ENCODE measurements at places on chromosomes 1 and 21.

DNA sequence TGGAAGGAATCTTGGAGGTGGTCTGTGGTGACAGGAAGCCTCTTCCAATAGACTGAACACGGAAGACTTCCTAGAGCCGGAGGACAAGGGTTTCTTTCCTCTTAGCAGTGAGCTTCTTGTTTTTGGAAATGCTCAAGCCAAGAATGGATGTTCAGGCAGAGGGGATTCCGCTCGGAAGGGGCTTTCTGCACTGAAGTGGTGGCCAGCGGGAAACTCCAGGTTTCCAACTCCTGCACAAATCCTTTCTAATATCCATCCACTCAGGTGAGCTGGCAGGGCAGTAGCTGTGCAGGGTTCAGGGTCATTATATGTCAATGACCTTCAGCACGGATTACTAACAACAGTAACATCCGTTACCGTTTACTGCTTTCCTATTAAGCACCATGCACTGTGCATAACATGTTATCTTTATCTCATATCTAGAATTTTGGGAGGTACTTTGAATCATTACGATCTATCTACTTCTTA lies 573 bp upstream of the CPT2 start:
- DNase-seq: no peak

- DNase-seq: no peak
Observed at GRCh38 chr1:86924324-86924960, 10.0 kb downstream of the HS2ST1 start.

- DNase-seq: no peak
Observed at GRCh38 chr1:169724168-169724567, 9.7 kb downstream of the SELE start.

DNA sequence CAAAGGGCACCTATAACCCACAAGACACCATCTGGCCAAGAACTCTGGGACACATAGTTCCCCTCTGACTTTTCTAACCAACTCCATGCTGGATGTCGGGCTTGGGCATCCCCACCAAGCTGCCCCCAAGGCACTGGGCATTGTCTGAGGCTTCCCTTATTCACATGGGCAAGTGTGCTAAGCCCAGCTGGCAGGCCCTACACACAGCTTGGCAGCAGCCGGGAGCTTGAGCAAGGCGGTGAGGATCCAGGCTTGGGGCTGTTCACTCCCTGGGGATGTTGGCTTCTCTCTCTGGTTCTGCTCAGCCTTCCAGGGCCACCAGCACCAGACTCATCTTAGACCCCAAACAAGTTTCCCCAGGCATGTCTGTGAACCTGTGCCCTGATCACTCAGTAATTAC lies 138.3 kb upstream of the KAZN start:
- no peak for DNase-seq

- DNase-seq: no peak
Observed at GRCh38 chr21:38181096-38181495, 75.7 kb upstream of the KCNJ15 start.

- DNase-seq: no peak
Observed at GRCh38 chr1:225847610-225848009, 34.6 kb downstream of the TMEM63A start.

GRCh38 chr1:1374589-1374928 lies 448 bp downstream of the AURKAIP1 start:
- no peak for DNase-seq

DNA sequence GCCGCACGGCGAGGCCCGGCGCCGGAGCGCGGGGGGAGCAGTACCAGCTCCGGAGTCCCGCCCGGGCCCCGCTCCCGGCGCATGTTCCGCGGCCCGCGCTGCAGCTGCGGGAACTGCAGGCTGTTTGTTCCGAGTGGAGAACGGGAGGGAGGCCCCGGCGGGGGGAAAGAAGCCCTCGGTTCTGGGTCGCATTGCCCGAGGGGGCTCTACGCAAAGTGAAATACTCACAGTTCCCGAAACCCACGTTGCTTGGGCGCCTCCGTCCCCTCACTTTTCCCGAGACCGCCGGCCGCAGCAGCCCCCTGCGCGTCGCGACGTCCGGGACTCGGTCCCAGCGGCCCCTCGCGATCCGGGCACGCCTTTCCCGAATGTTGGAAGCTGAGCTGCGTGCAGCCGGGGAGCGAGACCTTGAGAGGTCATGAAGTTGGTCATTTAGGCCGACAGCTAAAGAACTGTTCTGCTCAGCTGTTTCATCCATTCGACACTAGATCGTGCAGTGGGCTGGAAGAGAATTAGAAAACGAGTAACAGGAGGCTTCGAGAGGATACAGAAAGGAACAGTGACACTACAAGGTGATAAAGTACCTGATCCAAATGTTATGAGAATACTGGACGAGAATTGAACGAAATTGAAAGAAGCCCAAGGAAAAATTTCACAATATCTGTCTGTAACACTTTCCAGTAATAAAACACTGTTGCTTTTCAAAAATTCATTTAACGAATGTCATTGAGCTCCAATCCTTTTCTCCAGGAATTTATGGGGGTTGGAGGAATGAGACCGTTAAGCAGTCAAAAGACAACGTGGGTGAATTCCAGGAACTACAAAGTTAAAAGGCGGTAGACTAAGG lies 657 bp upstream of the LIN9 start:
- no peak for DNase-seq

DNA sequence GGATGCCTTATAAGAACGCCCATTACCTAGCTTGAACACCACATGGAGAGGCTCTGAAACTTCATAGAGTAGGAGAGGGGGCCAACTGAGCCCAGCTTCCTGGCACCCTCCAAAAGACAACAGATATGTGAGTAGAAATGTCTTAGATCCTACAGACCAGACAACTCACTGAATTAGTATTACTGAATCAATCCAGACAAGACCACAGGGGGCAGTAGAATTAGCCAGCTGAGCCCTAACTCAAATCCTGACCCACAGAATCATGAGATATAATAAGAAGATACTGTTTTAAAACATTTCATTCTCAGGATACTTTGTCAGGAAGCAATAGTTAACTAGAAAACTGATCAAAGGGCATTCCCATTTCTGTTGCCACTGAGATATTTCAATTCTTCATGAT lies 45.8 kb upstream of the C1orf21 start:
- no peak for DNase-seq

- no peak for DNase-seq
Observed at GRCh38 chr1:218633238-218633988, 288.3 kb downstream of the TGFB2 start.

GRCh38 chr1:90534116-90534515 lies 183.0 kb downstream of the BARHL2 start:
- no peak for DNase-seq

DNA sequence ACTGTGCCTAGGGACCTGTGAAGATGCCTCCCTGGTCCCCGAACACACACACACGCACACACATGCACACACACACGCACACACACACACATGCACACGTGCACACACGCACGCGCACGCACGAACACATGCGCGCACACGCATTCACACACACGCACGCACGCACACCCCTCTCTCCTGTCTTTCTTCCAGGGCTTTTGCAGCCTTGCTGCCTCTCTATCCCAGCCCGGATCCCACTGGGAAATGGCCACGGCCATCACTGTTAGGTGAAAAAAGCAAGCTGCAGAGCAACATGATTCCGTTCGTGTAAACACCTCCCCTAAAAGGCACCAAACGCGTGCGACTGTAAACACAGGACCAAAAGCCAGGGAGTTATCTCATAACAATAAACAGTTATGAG lies 39.7 kb downstream of the NKAIN1 start:
- DNase-seq: no peak

DNA sequence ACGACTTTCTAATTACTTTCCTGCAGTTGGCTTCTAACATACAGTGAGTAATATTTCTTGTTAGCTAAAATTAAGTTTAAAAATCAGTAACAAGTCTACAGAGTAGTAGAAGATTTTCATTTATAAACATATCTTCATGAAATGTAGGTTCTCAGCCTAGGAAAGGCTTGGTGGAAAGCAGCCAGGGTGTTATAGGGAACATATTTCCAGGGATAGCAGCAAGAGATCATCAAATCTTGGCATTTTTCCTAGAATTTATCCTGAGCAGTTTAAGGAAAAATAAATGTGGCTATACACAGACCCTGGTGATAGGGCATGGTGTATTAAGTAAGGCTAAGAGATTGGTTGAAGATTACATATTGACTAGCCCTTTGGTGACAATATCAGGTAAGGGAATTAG lies 203.5 kb upstream of the NEGR1 start:
- no peak for DNase-seq

DNA sequence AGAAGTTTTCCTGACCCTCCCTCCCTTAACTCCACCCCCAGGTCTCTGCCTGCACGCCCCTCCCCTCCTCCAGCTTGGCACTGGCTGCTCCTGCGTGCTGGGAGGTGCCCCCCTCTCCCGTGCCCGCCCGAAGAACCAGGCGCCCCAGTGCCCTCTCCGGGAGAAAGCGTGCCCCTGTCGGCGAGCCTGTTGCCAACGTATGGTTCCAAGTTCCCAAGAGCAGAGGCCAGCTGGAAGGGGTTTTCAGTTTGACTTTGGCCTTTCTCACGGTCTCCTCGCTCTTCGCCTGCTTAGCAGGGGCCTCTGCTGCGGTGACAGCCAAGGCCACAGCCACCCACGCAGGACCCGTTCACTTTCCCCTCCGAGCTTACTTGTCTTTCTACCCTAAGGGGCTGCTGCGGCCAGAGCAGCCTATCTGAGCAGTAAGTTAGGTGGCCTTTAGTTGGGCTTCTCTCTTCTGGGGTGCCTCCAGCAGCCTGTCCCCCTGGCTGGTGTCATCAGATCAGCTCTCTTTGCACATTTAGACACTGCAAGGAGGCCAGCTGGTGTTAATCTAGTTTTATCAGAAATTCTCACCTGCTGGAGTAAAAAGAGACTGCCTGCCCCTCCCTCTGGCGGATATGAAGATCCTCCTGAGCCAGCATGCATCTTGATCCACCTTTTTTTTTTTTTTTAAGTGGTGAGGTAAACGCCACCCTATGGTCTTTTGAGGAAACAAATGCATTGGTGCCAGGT lies 1.5 kb downstream of the STUM start:
- DNase-seq: no peak

DNA sequence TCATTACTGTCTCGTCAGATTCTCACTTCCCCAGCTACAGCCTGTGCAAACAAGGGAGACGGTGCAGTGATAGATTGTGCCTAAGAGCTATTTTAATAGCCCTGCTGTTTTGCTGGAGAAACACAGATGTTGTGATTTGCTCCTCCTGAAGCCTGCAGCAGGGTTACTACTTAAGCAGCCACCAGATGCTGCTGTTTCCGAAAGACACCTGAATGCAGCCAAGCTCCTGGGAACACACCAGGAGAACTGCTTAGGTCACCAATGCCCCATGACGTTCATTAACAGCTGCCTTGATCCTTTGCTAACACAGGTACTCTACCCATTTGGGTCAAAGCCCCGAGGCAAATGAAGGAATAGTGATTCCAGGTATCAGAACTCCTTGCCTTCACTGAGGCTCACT lies 411.8 kb upstream of the DAB1 start:
- DNase-seq: no peak

GRCh38 chr1:39977202-39977601 lies 22.3 kb downstream of the MFSD2A start:
- DNase-seq: no peak

DNA sequence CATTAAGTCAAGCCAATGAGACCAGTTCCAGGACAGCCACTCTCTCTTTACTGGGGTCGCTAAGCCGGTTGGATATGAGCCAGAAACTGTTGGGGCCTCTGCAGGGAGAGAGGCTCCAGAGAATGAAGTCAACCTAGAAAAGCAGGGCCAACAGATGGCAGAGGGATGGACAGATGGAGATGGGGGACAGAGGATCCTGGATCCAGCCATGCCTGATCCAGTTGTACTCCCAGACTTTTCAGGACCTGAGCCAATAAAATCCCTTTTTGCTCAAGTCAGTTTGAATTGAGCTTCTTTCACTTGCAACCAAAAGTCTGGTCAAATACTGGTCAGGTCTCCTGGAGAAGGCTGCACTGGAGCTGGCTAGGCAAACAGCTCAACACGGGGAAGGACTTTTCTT lies 2.2 kb downstream of the DHCR24 start:
- DNase-seq: no peak
